ENCODE measurements at places on chromosomes 2 and 18.

DNA sequence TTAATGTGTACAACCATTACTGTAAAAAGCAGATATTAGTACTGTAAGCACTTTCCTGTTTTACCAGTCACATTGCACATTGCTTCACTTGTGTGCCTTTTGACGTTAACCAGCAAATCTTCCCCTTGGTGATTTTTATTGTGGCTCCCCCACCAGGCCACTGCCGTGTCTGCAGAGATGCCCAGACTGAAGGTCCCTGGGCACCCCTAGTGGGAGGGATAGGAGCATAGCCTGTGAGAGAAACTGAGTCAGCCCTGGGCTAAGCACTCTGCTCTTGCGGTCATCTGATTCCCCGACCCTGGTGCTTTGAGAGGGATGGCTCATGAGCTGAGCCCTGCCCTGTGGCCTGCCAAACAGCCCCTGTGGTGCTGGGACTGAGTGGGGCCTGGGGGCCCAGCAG, 73.4 kb downstream of the INPP4A start:
- DNase-seq = no peak

DNA sequence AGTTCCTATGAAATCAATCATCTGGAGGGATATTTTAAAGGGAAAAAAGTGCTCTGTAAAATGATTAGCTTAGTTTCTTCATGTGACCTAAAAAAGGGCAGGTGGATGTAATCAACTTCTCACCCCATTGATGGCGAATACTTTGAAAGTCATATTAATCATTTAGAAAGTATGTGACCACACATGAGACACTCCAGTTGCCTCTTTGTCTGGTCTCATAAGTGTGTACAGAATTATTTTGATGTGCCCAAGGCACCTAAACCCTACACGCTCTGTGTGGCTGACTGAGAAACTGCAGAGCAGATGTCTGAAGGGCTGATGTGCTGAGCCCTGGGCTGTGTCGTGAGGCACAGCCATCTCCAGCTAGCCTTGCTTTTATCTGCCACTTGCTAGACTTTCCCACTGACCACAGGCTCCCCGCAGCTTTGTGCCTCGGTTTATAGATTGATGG, 26.9 kb downstream of the SGPP2 start:
- DNase-seq = no peak

DNA sequence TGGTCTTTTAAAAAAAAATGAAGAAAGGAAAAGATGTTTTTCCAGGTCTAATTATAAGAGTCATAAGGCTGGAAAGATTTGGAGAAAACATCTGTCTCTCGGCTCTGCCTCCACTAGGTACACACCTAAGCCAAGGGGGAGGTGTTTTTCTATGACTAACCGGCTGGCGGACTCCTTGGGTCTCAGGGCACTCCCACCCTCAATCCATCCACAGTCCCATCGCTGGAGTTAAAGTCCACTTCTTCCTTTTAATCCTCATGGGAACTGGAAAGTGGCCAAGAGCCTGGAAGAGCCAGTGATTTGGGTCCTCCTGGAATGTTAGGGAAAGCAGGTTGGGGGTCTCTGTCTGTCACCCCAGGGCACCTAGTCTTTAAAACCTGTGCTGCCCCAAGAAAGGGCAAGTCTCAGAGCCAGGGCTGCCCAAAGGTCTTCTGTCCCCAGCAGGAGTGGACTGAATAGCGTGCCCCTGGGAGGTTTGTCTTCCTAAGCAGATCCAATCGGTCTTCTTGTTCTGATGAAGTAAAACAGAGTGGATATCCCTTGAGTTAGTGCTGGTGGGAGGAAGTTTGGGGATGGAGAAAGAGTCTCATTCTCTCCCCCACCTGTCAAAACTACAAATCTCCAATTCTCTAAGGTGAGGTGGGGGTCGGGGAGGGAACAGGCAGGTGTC, 66.4 kb downstream of the MCFD2 start:
- DNase-seq = no peak

- DNase-seq = no peak
Observed at GRCh38 chr2:6945087-6945813, 28.0 kb downstream of the RNF144A start.

DNA sequence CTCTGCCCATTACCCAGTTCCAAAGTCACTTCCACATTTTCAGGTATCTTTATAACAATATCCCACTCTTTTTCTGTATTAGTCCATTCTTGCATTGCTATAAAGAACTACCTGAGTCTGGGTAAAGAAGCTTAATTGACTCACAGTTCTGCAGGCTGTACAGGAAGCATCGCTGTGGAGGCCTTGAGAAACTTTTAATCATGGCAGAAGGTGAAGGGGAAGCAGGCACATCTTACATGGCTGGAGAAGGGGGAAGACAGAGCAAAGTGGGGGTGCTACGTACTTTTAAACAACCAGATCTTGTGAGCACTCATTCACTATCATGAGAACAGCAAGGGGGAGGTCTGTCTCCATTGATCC, 85.4 kb upstream of the MAP4K3 start:
- DNase-seq = no peak

DNA sequence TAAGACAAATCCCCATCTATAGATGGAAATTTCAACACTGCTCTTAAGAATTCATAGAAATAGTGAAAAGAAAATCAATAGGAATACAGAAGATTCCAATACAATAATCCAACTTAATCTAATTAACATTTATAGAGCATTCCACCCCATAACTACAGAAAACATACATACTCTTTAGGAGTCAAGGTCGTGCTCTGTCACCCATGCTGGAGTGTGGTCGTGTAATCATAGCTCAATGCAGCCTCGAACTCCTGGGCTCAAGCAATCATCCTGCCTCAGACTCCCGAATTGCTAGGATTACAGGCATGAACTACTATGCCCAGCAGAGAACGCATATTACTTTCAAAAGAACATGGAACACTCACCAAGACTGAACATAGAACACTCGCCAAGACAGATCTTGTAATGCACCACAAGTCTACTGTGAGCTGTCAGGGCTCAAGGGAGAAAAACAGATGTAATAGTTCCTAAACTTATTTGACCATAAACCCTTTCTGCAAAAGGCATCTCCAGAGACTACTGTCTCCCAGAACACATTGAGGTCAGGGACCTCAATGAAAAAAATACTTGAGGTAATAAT, 14.1 kb downstream of the MEMO1 start:
- no peak for DNase-seq

GRCh38 chr18:8212896-8213780, 396.1 kb upstream of the RAB12 start:
- no peak for DNase-seq

GRCh38 chr18:47407736-47408135, 156.3 kb upstream of the SKOR2 start:
- DNase-seq = no peak

DNA sequence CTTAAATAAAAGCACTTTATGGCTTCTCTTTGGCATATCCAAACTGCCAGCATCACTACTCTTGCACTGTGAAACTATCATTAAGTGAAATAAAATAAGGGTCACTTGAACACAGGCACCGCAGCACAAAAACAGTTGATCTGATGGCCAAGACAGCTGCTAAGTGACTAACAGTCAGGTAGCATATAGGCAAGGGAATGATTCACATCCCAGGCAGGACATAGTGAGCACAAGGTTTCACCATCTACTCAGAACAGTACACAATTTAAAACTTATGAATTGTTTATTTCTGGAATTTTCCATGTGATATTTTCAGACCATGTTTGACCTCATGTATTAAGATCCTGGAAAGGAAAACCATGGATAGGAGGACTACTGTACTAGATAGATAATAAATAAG, 214.2 kb downstream of the MREG start:
- DNase-seq = no peak

- no peak for DNase-seq
Observed at GRCh38 chr18:74378179-74378682, 62.6 kb downstream of the C18orf63 start.

DNA sequence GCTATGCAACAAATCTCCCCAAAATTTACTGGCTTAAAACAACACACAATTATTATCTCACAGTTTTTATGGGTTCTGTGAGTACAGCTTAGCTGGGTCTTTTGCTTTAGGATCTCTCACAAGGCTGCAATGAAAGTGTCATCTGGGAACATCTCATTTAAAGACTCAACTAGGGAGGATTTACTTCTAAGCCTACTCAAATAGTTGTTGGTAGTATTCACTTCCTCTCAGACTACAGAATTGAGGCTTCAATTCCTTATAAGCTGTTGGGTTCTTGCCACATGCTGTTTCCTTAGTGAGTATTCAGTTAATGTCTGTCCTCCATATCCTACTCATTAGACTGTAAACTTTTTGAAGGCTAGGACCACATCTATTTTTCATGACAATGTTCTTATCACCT, 72.3 kb downstream of the MDH1 start:
- DNase-seq = no peak

DNA sequence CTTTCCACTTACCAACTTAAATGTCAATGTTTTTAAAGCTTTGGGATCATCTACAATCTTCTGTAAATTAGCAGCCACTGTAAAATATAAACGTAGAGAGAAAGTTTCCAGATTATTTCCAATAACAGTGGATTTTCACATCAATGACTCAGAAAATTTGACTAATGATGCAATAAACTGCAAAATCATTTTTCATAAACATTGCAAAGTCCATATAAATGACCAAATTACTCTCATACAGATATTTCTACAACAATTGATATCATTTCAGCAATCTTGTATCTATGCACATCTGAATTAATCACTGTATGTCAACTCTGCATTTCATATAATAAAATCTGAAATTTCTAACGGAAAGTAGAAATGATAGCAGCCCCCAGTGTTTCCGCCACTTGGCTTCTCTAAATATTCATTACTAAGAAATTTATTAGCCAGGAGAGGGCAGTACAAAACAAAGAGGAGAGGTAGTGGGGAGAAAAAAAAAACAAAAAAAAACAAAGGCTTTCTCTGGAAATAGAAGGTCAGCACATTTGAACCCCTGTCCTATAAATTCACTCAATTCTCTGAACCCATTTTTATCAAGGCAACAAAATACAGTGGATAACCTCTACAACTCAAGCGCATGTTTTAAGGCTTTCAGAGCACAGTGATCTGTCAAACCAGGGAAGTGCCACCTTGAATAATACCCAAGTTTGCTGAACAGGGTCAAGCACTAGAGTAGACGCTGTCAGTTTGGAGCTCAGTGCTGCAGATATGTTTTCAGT, 282.6 kb downstream of the STK39 start:
- DNase-seq = no peak

DNA sequence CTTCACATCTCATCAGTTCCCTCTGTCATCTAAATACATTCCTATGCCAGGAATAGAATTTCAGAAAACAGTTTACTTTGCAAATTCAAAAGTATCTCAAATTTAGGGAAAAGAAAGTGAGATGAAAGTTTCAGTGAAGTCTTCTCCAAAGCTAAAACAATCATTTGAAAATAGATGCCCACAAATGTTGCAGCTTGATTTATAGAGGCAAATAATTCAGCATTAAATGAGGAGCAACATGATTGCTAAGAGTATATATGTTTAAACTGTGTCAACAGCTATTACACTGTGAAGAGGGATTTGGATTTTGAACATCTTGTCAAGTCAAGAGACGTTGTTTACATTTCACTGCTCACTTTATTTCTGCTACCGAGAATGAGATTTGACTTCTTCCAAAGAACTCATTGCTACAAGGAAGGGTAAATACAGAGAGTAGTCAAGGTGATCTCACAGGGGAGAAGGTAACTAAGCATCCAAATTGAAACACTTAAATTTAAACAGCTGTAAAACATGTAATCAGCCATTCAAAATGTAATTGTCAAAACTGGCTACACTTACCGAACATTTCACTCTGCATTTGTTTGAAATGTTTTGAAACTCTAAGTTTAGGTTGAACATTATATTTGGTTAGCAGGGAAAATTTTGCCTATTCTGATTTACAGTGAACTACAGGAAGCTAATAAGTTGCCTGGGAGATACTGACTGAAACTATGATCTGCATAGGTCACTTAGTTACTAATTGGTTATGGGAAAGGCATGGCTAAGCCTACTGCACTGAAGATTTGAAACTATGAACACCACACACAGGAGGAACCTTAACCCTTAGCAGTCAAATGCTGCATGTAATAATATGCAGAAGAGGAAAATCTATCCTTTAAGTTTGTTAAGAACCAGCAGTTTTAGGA, 33.2 kb upstream of the GALNT3 start:
- DNase-seq = no peak

DNA sequence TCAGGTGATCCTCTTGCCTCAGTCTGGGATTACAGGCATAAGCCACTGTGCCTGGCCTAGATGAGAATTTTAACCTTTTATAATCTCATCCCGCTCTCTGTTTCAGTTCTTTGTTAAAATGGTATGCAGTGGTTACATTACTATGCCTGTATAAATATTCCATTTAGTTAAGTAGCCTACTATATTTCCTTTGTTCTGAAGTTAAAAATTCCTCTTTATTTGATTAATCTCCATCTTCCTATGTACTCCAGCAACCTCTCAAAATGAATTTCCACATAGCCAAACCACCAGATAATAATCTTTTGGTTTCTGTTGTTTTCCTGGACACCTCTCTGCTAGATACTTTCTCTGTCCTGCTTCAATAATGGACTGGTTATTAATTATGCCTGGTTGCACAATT, 15.8 kb downstream of the RAB10 start:
- DNase-seq = no peak

DNA sequence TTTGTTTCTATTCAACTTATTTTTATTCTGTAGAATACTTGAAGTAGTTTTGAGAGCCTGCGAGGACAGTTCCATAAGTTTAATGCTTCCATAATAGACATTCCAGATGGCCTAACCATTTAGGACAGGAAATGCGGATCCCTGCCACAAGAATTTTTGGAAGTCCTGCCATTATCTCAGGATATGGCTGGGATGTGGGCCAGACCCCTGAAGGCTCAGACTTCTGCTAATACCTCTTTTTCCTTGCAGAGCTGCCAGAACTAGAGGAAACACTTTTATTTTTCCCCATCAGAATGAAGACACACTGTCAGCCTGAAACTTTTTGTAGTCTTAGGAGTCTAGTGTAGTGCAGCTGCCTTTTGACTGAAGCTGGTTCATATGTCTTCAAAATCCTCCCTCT, 806.5 kb downstream of the TDRD15 start:
- no peak for DNase-seq

- DNase-seq = no peak
Observed at GRCh38 chr2:32453242-32454062, 96.6 kb downstream of the BIRC6 start.

DNA sequence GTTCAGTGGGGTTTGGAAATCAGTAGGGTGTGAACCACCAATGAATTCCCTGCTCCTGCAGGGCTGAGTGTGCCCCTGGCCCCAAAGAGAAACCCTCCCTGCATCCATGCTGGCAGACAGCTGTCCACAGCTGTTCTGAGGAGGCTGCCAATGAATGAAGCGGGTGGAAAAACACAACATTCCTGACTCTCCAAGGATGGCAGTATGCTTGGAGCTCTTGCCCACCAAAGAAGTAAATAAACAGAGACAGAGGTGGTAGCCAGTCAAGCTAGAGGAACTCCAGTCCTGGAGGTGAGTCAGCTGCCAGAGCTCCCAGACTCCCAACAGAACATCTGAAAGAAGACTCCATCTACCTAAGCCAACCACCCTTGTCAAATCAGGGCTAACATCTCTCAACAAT, 6.2 kb downstream of the ZBTB7C start:
- no peak for DNase-seq

All from posterior cingulate gyrus (tissue), 11 donors.